ENCODE measurements at places on chromosomes 11 and 22. TPM values are rescaled to one million over a fixed set of nuclear protein-coding genes. Genes with fewer than 3 reads are reported as not detected.

DNA sequence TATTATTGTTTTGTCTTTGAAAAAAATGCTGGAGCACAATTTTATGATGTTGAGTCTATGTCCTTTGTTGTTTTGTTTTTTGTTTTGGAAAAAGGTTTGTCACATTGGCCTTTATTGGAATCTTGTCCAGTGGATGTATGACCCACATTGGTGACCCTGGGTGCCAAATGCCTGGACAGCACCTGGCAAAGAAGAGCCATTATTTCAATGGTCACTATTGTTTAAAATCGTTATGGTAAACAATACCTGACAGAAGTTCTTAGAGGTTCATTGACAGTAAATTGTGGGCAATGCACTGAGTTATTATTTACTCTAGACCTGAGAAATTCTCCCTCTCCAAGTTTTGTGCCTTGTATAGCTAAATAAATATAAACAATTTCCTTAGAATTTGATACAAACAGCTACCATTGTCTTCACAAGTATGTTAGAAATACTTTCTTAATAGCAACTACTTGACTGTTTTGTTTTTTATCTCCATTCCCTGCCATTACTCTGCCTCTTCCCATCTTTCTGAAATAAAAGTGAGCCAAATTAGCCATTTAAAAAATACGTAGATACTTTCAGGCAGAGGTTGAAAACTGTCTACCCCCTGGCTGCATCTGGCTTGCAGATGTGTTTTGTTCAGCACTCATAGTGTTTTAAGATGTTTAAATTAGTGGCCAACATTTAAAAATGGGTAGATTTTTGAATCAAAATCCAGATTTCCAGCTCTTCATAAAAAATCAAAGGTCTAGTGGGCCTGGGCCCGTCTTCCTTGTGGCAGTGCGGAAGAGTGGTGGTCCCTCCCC lies 39.9 kb downstream of the BMAL1 start:
- peaks cover 7% of the 10 kb centered on the region for H3K4me1 ChIP-seq
- H3K27me3 ChIP-seq, result no peaks in the 10 kb centered on the region
- DNase-seq, result no peak
- H3K4me3 ChIP-seq, result no peak overlapping the region

- H3K27ac ChIP-seq, result no peak overlapping the region
- H3K27me3 ChIP-seq, result no peaks in the 10 kb centered on the region
- no peak for DNase-seq
- no peaks in the 10 kb centered on the region for H3K4me1 ChIP-seq
- H3K36me3 ChIP-seq, result no peaks in the 10 kb centered on the region
Observed at GRCh38 chr11:1861435-1862411, 8.8 kb downstream of the LSP1 start.

- H3K27me3 ChIP-seq, result no peaks in the 10 kb centered on the region
- H3K36me3 ChIP-seq, result no peaks in the 10 kb centered on the region
- no peak overlapping the region for H3K27ac ChIP-seq
- DNase-seq, result no peak
- H3K4me3 ChIP-seq, result no peak overlapping the region
Observed at GRCh38 chr22:47172771-47173534, 410.5 kb downstream of the TBC1D22A start.

The CABP7 gene
- not detected for total RNA-seq

DNA sequence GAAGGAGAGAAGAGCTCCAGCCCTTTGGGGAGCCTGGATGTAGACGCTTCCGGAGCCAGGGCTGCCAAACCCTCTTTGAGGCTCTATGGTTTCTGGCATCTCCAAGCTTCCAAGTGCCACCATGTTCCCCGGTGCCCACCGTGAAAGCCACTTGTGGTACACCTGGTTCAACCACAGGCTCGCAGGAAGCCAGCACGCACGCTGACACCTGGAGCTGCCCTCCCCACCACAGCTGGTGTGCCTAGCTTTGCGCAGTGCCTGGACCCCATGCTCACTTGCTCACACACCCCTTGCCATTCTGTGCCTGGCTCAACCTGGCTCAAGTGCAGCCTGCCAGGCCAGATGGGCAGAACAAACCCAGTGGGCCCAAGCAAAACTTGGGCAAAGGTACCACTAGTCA lies 831.4 kb downstream of the DLG2 start:
- H3K36me3 ChIP-seq, result no peaks in the 10 kb centered on the region
- no peak for DNase-seq
- H3K4me3 ChIP-seq, result no peak overlapping the region
- no peaks in the 10 kb centered on the region for H3K4me1 ChIP-seq

DNA sequence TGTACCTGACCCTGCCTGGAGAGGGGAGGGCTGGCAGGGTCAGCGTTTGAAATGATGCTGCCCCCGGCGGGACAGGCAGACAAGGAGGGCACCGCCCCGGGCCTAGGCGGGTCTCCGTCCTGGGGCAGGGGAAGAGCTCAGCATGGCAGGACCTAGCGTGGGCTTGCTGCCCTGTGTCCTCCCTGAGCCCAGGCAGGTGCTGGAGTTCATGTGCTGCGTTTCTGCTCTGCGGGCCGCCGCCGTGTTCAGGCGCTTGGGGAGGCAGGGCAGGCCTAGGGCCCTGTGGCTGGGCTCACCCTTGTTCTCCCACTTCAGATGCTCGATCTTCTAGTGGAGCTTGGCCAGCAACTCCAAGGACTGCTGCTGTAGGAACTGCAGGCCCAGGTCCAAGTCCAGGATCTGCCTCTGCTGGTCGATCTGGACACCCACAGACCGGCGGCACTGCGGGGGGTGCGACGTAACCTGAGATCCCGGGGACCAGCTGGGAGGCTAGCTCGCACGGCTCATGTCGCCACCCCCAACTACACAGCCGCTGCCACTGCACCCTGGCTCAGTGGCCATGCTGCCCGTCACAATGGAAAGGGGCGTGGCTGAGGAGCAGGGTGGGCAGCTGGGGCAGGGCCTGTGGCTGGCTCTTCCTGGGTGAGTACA lies 84.4 kb downstream of the MED15 start:
- no peaks in the 10 kb centered on the region for H3K27me3 ChIP-seq
- no peak overlapping the region for H3K27ac ChIP-seq
- peaks cover 8% of the 10 kb centered on the region for H3K36me3 ChIP-seq
- H3K4me1 ChIP-seq, result no peaks in the 10 kb centered on the region
- peak; percentile 67 for DNase-seq
- no peak overlapping the region for H3K4me3 ChIP-seq

DNA sequence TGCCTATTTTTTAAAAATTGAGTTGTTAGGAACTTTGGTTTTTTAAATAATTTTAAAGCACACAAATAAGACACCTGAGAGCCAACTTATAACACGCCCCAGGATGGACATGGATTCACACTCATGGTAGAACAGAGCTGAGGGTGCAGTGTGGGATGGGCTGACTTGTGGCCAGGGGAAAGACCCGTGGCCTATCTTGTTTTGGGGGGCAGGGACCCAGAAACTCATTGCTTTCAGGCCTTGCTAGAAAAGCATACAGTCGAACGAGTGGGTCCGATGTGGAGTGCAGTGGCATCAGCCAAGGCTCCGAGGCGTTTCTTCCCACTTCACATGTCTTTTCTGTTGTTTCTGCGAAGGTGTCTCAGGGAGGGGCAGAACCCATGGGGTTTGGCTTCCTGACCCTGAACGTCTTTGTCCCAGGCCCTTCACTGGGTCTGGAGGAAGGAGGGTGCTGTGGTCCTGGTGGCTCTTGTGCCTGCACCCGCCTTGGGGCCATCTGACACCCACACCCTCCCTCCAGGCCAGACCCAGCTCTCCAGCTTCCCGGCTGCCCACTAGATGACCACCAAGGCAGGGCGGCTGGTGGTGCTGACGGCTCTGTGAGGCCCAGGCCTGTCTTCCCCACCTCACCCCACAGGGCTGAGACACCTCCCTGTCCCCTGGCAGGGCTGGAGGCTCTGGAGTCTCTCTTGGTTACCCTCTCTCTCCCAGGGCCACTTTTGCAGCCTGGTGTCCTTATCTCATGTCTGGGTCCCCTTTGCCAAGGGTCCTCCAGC lies 120.8 kb downstream of the KCNQ1 start:
- no peak overlapping the region for H3K27ac ChIP-seq
- no peak for DNase-seq
- no peaks in the 10 kb centered on the region for H3K36me3 ChIP-seq
- no peak overlapping the region for H3K4me3 ChIP-seq
- H3K27me3 ChIP-seq, result no peaks in the 10 kb centered on the region

DNA sequence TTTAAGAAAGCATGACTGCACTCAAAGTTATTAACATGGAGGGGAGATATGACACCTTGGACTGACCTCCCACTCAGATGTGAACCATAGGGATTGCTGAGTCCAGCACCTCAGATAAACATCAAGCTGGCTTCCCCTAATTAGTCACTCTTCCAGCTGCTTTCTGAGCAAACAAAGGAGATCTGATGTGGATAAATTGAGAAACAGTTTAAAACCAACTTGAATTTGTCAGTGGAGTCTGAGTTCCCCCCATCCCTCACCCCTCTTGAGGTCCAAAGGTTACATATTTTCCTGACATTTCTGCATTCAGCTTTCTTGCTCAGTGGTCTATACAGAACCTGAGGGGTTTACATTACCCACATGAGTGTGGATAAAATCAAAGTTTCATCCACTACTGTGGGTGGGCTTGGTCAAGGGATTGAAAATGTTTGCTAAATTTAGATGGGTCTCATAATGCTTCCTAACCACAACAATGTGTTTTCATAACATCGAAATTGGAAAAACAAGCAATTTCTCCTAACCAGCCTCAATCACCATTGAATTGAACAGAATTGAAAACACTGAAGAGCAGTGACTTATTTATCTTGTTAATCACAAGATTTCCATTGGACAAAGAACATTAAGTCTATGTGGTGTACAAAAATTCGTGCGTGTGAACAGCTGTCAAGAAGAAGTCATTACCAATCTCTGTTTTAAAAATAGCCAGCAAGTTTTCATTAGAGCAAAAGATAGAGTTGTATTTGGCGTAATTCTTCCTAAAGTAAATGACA lies 292.3 kb downstream of the METTL15 start:
- H3K4me1 ChIP-seq, result peaks cover 4% of the 10 kb centered on the region
- H3K36me3 ChIP-seq, result no peaks in the 10 kb centered on the region
- peak; percentile 25 for DNase-seq
- H3K27ac ChIP-seq, result no peak overlapping the region

The SORL1 gene
- 18.2 TPM for total RNA-seq

GRCh38 chr11:118217575-118217974 lies 7.2 kb downstream of the JAML start:
- no peak overlapping the region for H3K27ac ChIP-seq
- no peak for DNase-seq
- peaks cover 5% of the 10 kb centered on the region for H3K4me1 ChIP-seq
- no peaks in the 10 kb centered on the region for H3K27me3 ChIP-seq
- H3K4me3 ChIP-seq, result no peak overlapping the region

DNA sequence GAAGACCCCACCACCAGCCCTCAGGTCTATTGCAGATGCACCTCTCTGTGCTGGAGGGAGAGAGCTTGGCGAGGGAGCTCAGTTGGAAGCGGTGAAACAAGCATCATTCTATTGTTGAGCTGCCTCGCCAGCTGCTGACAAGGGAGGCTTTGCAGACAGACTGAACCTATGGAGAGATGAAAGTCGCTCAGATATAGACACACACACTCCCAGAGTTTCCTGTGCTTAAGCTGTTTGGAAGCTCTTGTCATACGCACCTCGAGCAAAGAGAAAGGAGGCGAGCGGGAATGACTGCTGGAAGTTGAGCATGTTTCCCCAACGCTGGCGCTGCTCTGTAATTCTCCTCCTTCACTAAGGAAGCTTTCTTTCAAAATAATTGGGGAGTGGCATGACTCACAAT lies 126.1 kb downstream of the TRIM29 start:
- peaks cover 8% of the 10 kb centered on the region for H3K4me1 ChIP-seq
- no peak overlapping the region for H3K27ac ChIP-seq
- H3K36me3 ChIP-seq, result no peaks in the 10 kb centered on the region
- no peaks in the 10 kb centered on the region for H3K27me3 ChIP-seq

The EMID1 gene
- total RNA-seq, result 42.5 TPM

- H3K4me3 ChIP-seq, result no peak overlapping the region
- peaks cover 21% of the 10 kb centered on the region for H3K4me1 ChIP-seq
- no peaks in the 10 kb centered on the region for H3K36me3 ChIP-seq
- no peak for DNase-seq
- no peaks in the 10 kb centered on the region for H3K27me3 ChIP-seq
Observed at GRCh38 chr11:131661132-131661531, 290.7 kb downstream of the NTM start.

DNA sequence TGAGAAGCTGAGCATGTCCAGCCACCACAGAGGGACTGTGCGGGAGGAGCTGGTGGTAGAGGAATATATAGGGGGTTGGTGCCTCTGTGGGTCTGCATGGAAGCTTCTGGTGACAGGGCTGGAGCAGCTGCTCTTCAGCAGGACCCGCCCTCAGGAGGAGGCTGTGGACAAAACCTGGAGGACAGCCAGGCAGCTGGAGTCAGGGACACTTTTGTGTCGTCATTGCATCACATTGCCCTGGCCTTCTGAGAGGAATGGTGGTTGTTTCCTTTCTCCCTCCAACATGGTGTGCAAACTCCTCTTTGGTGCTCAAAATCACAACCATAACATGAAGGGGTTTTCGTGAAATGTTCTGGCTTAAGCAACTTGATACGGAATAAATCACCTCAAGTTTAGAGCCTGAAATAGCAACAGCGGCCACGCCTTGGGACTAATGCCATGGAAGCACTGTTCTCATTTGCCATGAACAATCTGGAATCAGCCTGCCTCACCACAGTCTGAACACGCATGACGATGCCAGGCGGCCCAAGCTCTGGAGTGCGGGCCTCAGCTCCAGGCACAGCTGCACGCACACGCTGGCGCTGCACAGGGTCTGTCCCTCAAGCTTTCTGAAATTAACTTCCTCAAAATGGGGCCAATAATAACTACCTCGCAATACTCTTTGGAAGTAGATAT lies 17.1 kb upstream of the CSRP3 start:
- H3K27me3 ChIP-seq, result no peaks in the 10 kb centered on the region
- DNase-seq, result peak; percentile 13
- no peak overlapping the region for H3K4me3 ChIP-seq
- H3K4me1 ChIP-seq, result peaks cover 31% of the 10 kb centered on the region
- peaks cover 1% of the 10 kb centered on the region for H3K36me3 ChIP-seq
- peak overlapping the region; percentile 3 for H3K27ac ChIP-seq

The BARX2 gene
- total RNA-seq, result 0.36 TPM

The POTEH gene
- not detected for total RNA-seq

DNA sequence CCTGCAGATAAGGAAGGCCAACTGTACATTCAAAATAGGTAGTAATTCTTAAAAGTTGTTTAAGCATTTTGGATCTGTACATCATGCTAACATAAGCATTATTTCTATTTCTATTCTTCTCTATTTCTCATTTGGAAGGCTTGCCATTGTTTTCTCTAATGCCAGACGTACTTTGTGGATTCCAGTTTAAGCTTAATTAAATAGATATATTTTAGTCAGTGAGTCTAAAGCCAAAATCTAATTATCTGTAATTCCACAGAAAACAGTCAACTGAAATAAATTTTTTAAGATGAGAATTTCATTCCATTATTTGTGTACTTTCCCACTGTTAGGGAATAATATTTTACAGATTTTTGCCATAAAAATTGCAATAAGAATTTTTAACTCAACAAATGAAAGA lies 123.0 kb downstream of the LUZP2 start:
- no peaks in the 10 kb centered on the region for H3K4me1 ChIP-seq
- H3K36me3 ChIP-seq, result no peaks in the 10 kb centered on the region
- no peak overlapping the region for H3K4me3 ChIP-seq
- H3K27ac ChIP-seq, result no peak overlapping the region
- DNase-seq, result no peak
- no peaks in the 10 kb centered on the region for H3K27me3 ChIP-seq

GRCh38 chr11:18229501-18229900 lies 7.1 kb downstream of the SAA4 start:
- H3K4me1 ChIP-seq, result no peaks in the 10 kb centered on the region
- no peak overlapping the region for H3K27ac ChIP-seq
- peaks cover 3% of the 10 kb centered on the region for H3K27me3 ChIP-seq
- no peaks in the 10 kb centered on the region for H3K36me3 ChIP-seq
- no peak for DNase-seq
- H3K4me3 ChIP-seq, result no peak overlapping the region

The HIRA gene
- 36.9 TPM for total RNA-seq
